ENCODE measurements at places on chromosomes 2 and 18. TPM values are rescaled to one million over a fixed set of nuclear protein-coding genes. Genes with fewer than 3 reads are reported as not detected.

The GNLY gene
- 72.9 TPM for total RNA-seq

The DUSP19 gene
- 0.92 TPM for total RNA-seq

DNA sequence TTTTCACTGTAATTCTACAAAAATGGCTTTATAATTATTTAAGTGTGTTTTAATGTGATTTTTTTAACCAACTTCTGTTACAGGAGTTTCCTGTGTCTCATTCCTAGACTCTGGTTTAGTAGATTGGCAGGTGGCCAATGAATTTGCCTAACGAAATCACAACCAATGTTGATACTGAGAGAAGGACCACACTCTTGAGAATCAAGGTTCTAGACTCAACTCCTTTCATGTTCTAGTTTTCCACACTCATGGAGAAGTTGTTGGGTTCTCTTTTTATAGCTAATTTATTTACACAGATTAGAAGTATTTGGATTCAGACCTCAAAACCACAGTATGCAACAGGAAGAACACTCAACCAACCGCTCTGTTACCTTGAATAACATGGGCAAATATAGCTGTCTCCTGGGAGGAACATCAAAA is 22.6 kb upstream of the USP34 start:
- H3K27ac ChIP-seq, result peak overlapping the region; percentile 73
- no peak overlapping the region for H3K4me3 ChIP-seq
- H3K4me1 ChIP-seq, result peaks cover 21% of the 10 kb centered on the region
- DNase-seq, result no peak
- peaks cover 54% of the 10 kb centered on the region for H3K36me3 ChIP-seq
- no peaks in the 10 kb centered on the region for H3K27me3 ChIP-seq

GRCh38 chr18:73110307-73110706 is 242.5 kb upstream of the NETO1 start:
- no peaks in the 10 kb centered on the region for H3K36me3 ChIP-seq
- DNase-seq, result no peak
- H3K4me1 ChIP-seq, result no peaks in the 10 kb centered on the region
- H3K27me3 ChIP-seq, result no peaks in the 10 kb centered on the region
- no peak overlapping the region for H3K27ac ChIP-seq

GRCh38 chr2:177812713-177813396 is 259.7 kb downstream of the PDE11A start:
- DNase-seq, result no peak
- peaks cover 34% of the 10 kb centered on the region for H3K27me3 ChIP-seq
- no peak overlapping the region for H3K27ac ChIP-seq
- no peaks in the 10 kb centered on the region for H3K4me1 ChIP-seq
- no peaks in the 10 kb centered on the region for H3K36me3 ChIP-seq

GRCh38 chr2:111698743-111699554 is 185.0 kb downstream of the ANAPC1 start:
- peak; percentile 62 for DNase-seq
- peak overlapping the region; percentile 26 for H3K4me3 ChIP-seq
- peak overlapping the region; percentile 77 for H3K27ac ChIP-seq
- peaks cover 2% of the 10 kb centered on the region for H3K36me3 ChIP-seq
- H3K27me3 ChIP-seq, result peaks cover 12% of the 10 kb centered on the region

DNA sequence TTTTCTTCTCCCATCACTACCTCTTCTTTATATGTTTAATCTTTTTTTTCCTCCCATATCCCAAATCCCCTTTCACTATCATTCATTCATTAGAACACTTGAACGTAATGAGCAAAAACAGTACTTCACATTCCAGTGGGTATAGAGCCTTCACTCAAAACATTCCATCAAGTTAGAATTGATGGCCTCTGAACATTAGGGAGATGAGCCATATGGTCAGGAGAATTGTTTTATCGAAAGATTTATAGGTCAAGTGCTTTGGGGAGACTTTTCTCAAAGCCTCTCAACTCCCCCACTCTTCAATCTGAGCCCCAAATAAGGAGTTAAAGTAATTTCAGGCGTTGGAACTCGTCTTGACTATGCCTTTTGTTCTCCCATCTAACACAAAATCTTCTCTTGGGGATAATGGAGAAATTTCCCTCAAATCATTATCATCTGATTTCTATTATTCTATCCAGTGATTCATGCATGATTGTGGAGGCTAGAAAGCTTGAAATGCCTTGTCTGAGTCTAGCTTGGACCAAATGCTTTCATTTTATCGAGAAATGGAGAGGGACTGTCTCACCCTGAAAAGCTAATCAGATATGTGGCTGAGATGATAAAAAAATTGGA is 79.2 kb downstream of the KIAA2012 start:
- H3K4me3 ChIP-seq, result no peak overlapping the region
- H3K27me3 ChIP-seq, result peaks cover 16% of the 10 kb centered on the region
- H3K36me3 ChIP-seq, result no peaks in the 10 kb centered on the region
- H3K4me1 ChIP-seq, result no peaks in the 10 kb centered on the region

DNA sequence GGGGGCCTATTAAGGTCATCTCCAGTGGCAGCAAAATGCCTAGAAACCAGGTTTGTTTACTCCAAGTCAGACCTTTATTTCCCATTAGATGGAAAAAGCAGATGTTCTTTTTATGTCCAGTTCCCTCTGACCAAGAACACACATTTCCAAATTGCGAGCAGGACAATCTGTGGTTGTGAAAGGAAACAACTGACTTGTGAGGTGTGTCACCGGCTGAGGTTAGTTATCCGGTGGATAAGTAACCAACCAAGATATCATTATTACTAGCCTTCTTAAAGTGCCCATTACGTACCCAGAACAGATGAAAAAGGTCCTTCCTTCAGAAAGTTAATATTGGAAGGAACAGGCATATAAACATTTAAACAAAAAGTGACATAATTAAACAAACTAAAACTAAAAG is 112.9 kb downstream of the THADA start:
- peaks cover 15% of the 10 kb centered on the region for H3K4me1 ChIP-seq
- no peaks in the 10 kb centered on the region for H3K27me3 ChIP-seq
- DNase-seq, result no peak
- no peak overlapping the region for H3K27ac ChIP-seq
- no peak overlapping the region for H3K4me3 ChIP-seq

DNA sequence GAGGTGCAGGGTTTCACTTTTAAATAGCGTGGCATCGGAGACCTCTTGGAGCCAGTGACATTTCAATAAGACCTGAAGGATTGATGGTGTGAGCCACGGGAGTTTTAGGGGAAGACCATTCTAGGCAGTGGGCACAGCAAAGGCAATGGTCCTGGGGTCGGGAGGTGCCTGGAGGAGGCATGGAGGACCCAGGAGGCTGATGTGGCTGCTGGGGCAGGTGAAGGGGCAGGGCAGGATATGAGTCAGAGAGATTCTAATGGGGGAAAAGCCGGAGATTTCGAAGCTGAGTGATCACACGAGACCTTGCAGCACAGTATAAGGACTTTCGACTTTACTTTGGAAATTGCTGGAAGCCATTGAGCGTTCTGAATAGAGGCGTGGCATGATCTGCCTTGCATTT is 79.6 kb upstream of the KCNE4 start:
- no peak overlapping the region for H3K27ac ChIP-seq
- H3K36me3 ChIP-seq, result no peaks in the 10 kb centered on the region
- no peak for DNase-seq
- H3K27me3 ChIP-seq, result peaks cover 4% of the 10 kb centered on the region

- H3K4me1 ChIP-seq, result no peaks in the 10 kb centered on the region
- H3K4me3 ChIP-seq, result no peak overlapping the region
- no peak for DNase-seq
Observed at GRCh38 chr2:22136446-22136845, 1012.7 kb downstream of the TDRD15 start.

DNA sequence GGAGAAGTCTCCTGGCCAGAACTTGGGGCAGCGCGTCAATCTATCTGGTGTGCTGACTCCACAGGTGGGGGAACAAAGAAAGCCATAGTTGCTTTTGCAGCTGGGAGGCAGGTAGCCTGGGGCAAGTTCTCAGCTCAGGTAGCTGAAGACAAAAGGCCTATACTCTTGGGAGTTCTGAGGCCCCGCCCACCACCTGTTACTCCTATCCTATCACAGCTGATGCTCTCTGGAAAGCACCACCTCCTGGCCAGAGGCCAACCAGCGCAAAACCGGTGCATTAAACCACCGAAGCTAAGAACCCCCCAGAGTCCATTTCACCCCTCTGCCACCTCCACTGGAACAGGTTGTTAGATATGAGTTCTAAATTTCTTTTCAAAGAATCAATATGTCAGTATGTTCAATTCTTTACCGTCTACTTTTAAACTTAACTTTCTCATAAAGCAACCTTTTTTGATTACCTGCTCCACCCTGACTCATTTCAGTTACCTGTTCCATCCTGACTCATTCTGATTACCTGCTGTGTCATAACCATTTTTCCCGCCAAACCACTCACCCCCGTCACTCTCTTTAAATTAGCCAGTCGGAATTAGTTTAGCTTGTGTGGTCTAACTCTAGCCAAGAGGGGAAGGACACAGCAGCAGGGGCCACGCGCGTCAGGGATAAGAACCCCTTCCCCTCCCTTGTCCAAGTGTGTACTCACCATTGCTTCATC is 43.4 kb downstream of the UPP2 start:
- no peak overlapping the region for H3K4me3 ChIP-seq
- H3K4me1 ChIP-seq, result no peaks in the 10 kb centered on the region
- no peak for DNase-seq
- H3K27ac ChIP-seq, result no peak overlapping the region

DNA sequence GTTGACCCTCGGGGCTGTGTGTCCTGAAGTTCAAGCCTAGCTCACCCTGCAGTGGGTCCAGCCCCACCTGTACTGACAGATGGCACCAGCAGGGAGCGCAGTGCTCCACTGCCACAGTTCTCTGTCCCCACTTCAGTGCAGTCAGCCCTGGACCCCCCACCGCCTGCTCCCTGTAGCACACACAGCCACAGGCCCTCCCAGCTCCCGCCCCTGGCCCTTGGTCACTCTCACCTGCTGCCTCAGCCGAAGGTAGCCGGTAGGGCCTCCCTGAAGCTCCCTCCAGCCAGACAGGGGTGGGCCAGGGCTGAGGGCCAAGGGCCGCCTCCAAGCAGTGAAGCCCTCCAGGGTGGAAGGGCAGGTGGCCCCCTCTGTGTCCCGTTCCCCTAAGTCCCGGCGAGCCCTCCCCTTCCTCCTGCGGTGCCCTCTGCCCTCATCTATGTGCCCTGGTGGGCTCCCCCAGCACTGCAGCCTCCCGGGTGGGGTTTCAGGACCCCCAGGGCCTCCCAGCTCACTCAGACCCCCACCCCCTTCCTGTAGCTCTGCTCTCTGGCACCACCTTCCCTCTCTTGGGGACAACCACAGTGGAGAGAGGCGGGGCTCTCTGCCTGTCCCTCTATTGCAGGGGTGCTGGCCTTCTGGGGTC is 10.8 kb upstream of the ALPP start:
- no peaks in the 10 kb centered on the region for H3K27me3 ChIP-seq
- H3K36me3 ChIP-seq, result no peaks in the 10 kb centered on the region

GRCh38 chr2:231113489-231113888 is 11.4 kb downstream of the HTR2B start:
- peaks cover 30% of the 10 kb centered on the region for H3K36me3 ChIP-seq
- peaks cover 6% of the 10 kb centered on the region for H3K4me1 ChIP-seq
- no peaks in the 10 kb centered on the region for H3K27me3 ChIP-seq

DNA sequence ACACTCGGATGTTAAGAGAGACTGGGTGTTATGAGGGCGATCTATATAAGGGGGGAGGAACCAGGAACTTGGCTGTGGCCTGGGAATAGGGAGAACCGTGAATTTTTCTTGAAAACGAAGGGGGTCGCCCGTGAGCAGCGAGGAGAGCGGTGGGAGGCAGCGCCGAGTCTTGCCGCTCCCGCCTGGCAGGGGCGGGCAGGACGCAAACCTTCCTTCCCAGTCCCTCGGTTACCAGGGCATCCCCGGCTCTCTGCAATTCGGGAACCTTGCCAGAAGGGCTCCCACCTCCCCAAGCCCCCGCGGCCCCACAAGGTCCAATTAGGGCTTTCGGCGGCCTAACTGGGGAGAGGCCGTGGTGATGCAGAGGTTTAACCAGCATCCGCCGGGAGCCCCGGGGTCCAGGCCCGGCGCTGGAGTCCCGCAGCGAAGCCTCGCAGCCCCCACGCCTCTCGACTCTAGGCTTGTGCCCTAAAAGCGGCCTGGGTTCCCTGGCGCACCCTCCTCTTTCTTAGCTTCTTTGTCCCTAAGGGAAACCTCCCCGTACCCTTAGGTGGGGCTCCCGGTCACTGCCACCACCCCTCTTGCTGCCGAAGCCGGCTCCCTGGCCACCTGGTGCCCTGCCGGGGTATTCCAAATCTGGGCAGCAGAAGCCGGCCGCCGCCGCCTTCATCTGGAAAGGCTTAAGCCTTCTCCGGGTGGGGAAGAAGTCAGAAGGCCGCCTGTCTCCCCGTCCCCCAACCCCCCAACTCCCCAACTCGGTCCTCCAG is 680 bp upstream of the FHOD3 start:
- H3K4me1 ChIP-seq, result no peaks in the 10 kb centered on the region
- H3K27me3 ChIP-seq, result peaks cover 23% of the 10 kb centered on the region
- peak overlapping the region; percentile 2 for H3K4me3 ChIP-seq
- no peak for DNase-seq

DNA sequence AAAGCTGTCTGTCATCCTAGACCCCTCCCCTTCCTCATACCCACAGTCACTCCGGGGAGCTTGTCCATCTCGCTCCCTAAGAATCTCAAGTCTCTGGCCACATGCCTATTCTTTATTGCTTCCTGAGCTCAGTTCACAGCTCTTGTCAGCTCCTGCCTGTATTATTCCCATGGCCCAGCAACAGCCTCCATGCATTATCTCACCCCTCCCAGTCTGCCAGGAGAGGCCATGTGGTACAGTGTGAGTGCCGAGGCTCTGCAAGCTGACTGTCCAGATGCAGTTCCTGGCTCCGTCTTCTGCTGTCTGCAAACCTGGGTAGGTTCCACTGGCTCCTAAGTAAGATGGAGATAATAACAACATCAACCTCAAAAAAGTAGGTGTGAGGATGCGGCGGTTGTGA is 79.7 kb downstream of the MRPS9 start:
- H3K4me3 ChIP-seq, result no peak overlapping the region
- peaks cover 3% of the 10 kb centered on the region for H3K27me3 ChIP-seq
- no peak for DNase-seq
- no peaks in the 10 kb centered on the region for H3K36me3 ChIP-seq
- H3K4me1 ChIP-seq, result no peaks in the 10 kb centered on the region

All from activated CD4-positive, alpha-beta T cell treated with anti-CD3 and anti-CD28 coated beads, Interleukin-2, amount 10 ng/mL, durations not matched to agents 7 days and 5 days (primary cell).